ENCODE measurements at places on chromosomes 13 and 19.

GRCh38 chr13:43797159-43797558 is 10.4 kb upstream of the ENOX1 start:
- DNase-seq = no peak

DNA sequence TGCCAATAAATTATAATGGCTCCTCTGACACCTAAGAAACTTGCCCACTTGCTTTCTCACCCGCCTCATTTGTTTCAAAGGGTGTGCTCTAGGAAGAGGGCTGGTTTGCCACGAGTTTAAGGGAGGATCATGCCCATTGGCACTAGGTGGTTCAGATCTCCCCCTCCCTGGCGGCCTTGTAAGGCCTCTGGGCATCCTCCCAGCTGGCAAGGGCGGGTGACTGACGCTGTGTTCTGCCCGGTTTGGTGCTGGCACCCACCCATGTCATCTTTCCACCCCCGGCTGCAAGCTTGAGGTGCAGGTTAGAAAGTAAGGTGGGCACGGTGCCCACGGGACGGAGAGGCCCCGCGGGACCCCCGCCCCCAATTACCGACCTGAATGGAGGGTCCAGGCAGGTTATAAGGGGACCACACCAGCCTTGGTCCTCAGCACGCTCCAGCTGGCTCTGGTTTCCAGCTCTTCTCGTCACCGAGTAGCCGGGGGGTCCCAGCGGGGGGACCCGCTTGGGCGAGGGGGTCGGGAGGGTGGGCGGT is 90.4 kb downstream of the PTPRS start:
- DNase-seq = no peak

GRCh38 chr13:67223742-67224141 is 6.4 kb downstream of the PCDH9 start:
- DNase-seq = no peak

DNA sequence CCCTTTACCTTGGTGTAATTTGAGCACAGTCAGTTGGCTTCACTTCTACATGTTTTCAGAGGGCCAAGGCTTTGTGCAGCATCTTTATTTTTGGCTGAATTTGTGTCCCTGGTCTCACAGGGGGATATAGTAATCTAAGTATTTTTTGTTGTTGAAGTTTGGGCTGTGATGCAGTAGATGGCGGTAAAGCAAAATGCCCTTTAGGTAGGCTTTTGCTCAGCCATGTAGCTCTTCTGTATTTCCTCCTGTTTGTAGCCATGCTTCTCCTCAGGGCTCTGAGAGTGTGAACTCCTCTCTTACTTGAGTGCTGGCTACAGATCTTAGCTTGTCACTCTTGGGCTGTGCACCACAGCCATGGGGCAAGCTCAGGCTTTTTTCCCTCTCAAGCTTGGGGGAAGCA is 328.6 kb downstream of the SLITRK5 start:
- DNase-seq = no peak

DNA sequence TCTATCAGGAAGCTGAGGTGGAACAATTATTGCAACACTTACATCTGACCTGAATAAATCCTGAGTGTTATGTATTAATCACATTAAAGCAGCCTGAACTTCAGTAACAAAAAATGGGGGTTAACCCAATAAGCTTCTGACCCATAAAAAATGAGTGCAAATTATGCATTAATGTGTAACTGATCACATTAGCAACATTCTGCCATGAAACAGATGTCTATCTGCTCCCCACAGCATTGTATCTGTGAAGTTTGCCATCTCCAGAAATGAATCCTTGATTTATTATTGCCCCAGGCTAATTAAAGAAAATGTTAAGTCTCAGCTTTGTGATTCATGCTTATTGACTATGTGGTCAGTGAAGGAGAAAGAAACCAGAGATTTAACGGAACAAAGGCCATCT is 304.9 kb downstream of the PCDH20 start:
- DNase-seq = no peak

GRCh38 chr19:17323964-17324332 is 10.7 kb downstream of the ANO8 start:
- DNase-seq = no peak

GRCh38 chr13:32285633-32285965 is 29.6 kb downstream of the ZAR1L start:
- no peak for DNase-seq

GRCh38 chr13:96730676-96731075 is 263.6 kb downstream of the OXGR1 start:
- no peak for DNase-seq

DNA sequence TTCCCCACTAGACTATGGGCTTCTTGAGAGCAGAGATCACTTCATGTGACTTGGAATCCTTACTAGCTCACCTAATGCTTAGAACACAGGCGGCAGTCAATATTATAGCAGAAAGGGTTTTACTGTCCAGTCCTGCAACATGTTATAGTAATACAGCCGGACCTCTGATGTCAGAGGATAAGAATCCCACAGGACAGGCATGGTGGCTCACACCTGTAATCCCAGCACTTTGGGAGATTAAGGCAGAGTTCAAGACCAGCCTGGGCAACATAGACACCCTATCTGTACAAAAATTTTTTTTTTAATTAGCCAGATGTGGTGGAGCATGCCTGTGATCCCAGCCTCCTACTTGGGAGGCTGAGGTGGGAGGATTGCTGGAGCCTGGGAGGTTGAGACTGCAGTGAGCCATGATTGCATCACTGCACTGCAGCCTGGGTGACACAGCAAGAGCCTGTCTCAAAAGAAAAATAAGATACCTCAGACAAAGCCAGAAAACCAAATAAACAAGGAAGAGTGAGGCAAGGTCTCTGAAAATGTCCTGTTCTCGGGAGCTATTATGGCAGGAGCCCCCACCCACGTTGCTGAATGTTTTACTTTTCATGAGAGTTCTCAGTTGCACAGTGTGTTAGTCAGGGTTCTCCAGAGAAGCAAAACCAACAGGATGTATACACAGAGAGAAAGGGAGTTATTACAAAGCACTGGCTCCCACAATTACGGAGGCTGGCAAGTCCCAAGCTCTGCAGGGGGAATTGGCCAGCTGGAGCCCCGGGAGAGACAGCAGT is 100.8 kb downstream of the UBL3 start:
- DNase-seq = no peak

- DNase-seq = no peak
Measured at GRCh38 chr13:100722517-100722916, 47.9 kb upstream of the TMTC4 start.

DNA sequence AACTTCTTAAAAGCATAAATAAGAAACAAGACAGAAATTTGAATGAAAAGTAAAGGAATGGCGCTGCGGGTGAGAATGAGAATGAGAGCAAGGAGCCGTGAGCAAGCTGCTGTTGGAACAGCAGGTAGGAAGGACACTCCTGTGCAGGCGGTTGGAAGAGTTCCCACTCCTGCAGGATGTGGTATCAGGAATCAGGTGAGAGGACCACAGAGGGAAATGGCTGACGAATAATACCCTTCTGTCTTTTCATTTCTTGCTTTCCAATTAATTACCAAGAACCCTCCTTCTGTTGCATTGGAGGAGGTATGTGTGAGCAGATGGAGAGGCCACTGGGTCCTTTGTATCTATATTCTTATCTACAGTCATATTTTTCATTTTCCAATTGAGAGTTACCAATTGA is 1504.2 kb downstream of the EFNB2 start:
- DNase-seq = no peak

DNA sequence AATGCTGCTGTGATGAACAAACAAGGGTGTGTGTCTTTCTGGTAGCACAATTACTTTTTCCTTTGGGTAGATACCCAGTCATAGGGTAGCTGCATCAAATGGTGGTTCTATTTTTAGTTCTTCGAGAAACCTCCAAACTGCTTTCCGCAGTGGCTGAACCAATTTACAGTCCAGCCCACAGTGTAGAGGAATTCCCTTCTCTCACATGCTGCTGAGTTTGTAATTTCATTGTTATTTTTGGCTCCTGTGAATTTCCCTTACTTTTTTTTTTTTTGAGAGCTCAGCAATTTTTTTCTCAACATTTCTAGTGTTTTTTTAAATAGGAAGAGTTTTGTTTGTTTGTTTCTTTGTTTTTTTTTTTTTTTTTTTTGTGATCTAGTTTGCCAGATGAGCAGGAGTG is 37.5 kb upstream of the ADGRE1 start:
- DNase-seq = no peak

DNA sequence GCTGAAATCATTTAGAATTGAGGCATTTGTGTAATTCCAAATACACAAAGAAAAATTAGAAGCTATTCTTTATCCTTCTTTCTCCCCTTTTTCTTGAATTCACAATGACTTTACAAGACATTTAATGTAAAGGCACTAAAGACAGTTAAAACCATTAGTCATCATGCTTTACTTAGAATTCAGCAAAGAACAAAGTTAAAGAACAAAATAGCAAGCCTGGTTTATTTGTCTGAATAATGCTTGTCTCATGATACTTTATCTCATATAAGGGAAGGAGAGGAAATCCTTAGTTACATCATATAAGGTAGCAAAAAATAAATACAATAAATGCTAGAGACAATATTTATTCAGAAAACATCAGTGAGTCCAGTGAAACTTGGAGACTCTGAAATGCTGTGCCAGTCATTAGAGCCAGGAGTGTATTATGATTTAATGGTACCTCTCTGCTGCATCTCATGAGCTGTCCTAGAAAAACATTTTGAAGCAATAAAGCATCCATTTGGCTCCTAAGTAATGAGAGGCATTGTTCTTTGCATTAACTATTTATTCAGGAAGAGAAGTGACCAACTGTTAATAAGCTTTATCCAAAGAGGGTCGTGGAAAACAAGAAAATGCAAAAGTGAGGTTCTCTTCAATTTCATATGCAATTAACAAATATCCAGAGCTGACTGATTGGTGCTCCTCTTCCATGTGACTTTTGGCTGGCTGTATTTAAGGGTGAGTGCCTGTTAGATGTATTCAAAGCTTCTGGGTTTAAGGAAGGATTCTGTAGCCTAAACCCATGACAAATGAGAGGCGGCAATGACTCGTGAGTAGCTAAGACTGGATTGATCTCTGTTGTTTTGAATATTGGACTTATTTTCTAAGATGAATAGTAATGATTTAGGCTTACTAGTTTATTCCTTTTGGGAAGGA is 105.0 kb downstream of the DGKH start:
- no peak for DNase-seq

DNA sequence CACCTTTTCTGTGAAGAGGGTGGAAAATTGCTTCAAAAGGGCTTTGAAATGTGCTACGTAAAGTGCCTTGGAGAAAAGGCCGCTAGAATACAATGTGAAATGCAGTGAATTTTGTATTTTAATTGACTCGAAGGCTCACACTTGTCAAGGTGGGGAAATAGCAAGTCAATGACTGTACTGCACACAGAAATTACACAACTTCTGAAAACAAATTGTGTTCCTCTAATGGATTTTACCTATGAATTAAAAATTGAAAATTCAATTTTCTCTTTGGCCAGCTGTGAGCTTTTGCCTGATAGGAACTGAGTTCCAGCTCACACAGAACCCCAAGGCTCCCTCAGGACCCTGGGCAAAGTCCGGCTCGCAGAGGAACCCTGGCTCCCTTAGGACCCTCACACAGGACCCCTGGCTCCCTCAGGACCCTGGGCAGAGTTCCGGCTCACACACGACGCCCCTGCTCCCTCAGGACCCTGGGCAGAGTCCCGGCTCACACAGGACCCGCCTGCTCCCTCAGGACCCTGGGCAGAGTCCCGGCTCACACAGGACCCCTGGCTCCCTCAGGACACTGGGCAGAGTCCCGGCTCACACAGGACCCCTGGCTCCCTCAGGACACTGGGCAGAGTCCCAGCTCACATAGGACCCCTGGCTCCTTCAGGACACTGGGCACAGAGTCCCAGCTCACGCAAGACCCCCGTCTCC is 324.9 kb downstream of the UQCRFS1 start:
- no peak for DNase-seq

DNA sequence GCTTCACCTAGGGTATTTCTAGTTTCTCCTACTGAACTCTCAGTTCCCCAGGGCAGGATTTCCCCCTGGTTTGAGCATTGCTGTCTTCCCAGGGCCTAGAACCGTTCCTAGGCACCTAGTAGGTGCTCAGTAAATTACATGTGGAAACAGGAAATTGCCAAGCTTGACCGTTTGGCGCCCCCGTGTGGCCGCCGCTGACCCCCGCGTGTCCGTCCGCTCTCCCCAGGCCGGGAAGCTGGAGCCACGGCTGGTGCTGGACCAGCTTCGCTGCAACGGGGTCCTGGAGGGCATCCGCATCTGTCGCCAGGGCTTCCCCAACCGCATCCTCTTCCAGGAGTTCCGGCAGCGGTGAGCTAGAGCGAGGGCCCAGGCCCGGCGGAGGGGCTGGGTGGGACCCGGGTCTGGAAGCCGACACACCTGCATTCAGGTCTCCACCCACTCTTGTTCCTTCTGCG is 55.5 kb downstream of the MYH14 start:
- DNase-seq = peak; percentile 24

GRCh38 chr19:51525651-51526050 is 5.8 kb downstream of the SIGLEC6 start:
- DNase-seq = no peak

DNA sequence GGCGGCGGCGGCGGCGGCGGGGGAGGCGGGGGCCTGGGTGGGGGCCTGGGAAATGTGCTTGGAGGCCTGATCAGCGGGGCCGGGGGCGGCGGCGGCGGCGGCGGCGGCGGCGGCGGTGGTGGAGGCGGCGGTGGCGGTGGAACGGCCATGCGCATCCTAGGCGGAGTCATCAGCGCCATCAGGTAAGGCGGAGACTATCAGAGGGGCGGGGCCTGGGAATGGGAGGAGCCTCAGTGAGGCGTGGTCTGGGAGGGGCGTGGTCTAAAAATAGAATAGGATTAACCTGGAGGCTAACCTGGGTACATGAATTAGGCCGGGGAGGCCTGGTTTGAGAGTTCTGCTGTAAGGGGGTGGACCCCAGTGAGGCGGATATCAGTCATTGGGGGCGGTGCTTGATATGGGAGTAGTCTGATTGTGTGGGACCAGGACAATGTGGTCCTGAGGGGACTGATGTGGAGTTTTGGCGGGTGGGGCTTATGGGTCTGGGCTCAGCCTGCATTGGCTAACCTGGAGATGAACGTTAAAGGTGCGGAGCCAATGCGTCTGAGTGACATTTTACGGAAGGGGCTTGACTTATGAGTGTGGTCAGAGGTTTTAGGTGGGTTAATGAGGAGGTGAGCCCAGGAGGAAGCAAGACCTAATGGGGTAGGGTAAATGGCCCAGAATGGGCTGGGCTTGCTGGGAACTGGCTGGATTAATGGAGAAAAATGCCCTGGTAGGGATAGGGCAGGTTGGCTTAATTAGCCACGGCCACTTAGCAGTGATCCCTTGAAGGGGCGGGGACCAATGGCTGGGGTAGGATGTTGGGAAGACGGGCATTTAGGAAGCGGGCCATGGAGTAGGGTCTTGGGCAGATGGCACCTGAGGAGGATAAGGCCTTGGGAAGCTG is 1.4 kb downstream of the CAPNS1 start:
- DNase-seq = peak; percentile 75

- DNase-seq = no peak
Measured at GRCh38 chr13:110254151-110254679, 52.7 kb downstream of the COL4A1 start.

- DNase-seq = no peak
Measured at GRCh38 chr19:7230826-7231225, 63.4 kb downstream of the INSR start.

DNA sequence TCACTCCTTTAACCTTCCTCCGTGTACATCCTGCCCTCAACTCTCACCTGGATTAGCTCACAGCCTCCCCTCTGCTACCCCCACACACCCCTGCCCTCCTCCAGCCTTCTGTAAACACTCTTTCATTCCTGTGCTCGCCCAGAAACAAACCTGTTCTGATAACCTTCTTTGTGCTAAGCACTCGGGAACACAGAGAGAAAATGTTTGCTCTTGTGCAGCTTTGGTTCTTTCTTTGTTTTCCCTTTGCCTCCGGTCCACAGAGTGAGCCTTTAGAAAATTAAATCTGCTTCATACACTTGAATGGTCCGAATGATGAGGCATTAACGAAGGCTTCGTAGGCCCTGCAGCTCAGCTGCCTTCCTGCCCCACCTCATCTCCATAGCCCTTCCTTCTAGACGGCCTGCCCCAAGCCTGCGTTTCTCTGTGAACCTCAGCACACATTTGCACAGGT is 6.6 kb upstream of the ZDHHC20 start:
- DNase-seq = no peak

Measured in RKO (cell line).